ENCODE measurements at places on chromosomes 7 and 10.

GRCh38 chr10:71516890-71517289 lies 120.2 kb downstream of the CDH23 start:
- DNase-seq, result no peak

- no peak for DNase-seq
These were observed 12.0 kb downstream of the WIPF3 start for GRCh38 chr7:29818308-29818707.

DNA sequence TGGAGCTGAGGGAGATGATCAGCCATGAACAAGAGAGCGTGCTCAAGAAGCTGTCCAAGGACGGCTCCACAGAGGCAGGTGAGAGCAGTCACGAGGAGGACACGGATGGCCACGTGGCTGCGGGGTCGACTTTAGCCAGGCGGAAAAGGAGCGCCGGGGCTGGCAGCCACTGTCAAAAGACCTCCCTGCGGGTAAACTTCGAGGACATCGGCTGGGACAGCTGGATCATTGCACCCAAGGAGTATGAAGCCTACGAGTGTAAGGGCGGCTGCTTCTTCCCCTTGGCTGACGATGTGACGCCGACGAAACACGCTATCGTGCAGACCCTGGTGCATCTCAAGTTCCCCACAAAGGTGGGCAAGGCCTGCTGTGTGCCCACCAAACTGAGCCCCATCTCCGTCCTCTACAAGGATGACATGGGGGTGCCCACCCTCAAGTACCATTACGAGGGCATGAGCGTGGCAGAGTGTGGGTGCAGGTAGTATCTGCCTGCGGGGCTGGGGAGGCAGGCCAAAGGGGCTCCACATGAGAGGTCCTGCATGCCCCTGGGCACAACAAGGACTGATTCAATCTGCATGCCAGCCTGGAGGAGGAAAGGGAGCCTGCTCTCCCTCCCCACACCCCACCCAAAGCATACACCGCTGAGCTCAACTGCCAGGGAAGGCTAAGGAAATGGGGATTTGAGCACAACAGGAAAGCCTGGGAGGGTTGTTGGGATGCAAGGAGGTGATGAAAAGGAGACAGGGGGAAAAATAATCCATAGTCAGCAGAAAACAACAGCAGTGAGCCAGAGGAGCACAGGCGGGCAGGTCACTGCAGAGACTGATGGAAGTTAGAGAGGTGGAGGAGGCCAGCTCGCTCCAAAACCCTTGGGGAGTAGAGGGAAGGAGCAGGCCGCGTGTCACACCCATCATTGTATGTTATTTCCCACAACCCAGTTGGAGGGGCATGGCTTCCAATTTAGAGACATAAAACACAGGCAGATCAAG lies 3.3 kb downstream of the GDF2 start:
- DNase-seq, result no peak

DNA sequence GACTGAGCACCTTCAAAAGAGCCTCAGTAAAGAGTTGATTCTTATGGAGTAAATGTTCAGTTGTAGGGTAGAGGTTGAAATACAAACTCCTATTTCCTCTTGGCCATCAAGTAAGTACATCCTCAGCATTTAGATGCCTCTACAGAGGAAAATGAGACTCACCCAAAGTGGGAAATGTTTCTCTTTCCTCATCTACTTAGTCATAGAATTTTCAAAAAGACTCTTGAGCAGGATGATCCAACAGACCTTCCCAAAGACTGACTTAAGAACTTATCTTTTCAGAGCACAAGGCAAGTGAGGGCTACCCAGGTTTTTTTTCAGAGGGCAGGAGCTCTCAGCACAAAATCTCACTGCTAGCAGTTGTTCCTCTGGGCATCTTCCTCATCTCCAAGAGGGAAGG lies 449.1 kb downstream of the KCNMA1 start:
- DNase-seq, result no peak

GRCh38 chr10:63228237-63228636 lies 95.1 kb downstream of the NRBF2 start:
- peak; percentile 39 for DNase-seq

GRCh38 chr10:87799860-87800259 lies 18.2 kb downstream of the ATAD1 start:
- DNase-seq, result peak; percentile 28

GRCh38 chr10:49613882-49614241 lies at the start of gene CHAT:
TSS of gene CHAT (plus strand) at chr10:49614037. CDS start at chr10:49614190, 153 bp downstream.
- no peak for DNase-seq

GRCh38 chr7:3069771-3070449 lies 26.2 kb upstream of the CARD11 start:
- DNase-seq, result no peak

Measured in hematopoietic multipotent progenitor cell treated with erythropoietin and hydrocortisone succinate and interleukin-3 and kit ligand, for 6 days (in vitro differentiated cells).